NCI-H187 (cell line): ENCODE measurements at places on chromosomes 12 and 14.

GRCh38 chr14:100587086-100587762 lies at the start of gene BEGAIN:
Gene BEGAIN (minus strand): TSS chr14:100587417. CDS start chr14:100587290, 127 bp downstream.
- no peak for DNase-seq

DNA sequence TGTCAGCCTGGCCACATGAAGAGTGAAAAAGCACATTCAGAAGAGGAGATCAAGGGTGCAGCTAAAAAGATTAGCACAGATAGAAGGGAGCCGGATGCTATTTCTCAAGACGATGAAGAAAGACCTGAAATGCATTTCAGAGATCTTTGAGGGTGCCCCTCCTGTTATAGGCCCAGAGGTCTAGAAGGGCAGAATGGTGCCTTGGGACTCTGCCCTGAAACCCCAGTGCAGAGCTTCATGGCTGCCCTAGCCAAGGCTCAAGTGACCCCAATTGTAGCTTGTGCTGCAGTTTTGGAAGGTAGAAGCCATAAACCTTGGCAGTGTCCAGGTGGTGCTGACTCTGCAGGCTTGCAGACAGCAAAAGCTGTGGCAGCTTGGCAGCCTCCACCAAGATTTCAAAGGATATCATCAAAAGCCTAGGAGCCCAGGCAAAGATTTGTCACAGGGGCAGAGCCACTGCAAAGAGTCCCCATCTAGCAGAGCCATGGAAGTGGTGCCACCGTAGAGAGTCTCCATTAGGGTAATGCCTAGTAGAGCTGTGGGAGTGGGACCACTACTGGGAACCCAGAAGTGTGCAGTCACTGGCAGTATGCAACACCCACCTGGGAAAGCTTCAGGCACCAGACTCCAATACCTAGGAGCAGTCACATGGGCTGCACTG lies 6.4 kb downstream of the LACRT start:
- no peak for DNase-seq

- no peak for DNase-seq
These were observed 96.2 kb downstream of the CIT start for GRCh38 chr12:119780786-119781434.

DNA sequence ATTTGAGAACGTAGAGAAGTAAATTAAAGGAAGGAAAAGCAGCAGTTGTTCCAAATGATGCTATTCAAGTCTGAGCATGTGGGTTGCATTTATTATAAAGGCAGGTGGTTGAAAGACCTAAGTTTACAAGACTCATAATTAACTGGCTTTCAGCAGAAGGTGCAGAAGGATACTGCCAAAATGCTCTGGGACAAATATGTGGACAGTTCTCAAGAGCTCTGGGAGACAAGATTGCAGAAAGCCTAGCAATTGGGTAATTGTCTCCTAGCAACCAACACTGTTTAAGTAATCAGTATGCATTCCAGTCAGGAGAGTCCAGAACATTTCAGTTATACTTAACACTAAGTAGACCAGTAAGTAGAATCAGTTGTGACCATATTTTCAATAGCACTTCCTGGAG lies 131.5 kb downstream of the GPR135 start:
- no peak for DNase-seq

GRCh38 chr14:100535287-100536120 lies 51.7 kb downstream of the BEGAIN start:
- DNase-seq: no peak

GRCh38 chr14:58772116-58772515 lies 134.4 kb downstream of the DACT1 start:
- DNase-seq: no peak

GRCh38 chr14:103905842-103906456 lies 22.3 kb upstream of the TDRD9 start:
- DNase-seq: no peak

GRCh38 chr12:57553343-57554202 lies 3.7 kb downstream of the KIF5A start:
- peak; percentile 95 for DNase-seq

DNA sequence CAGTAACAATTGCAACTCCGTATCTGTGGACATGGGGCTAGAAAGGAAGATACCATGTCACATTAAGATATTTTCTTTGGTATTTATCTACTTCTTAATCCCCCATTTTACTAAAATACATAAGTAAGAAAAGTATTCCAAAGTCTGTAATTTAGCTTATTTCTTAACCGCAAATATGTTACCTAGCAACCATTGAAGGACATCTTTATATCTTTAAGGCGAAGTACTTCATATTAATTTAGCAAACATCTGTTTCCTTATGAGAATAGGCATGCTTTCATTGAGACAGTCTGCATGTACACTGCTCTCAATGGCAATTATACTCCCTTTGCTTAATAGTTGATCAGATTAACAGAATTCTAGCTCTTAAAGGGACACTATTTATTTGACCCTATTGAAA lies 88.8 kb downstream of the NAV3 start:
- DNase-seq: no peak
